HEK293T (cell line): ENCODE measurements at places on chromosomes 2 and 18.

DNA sequence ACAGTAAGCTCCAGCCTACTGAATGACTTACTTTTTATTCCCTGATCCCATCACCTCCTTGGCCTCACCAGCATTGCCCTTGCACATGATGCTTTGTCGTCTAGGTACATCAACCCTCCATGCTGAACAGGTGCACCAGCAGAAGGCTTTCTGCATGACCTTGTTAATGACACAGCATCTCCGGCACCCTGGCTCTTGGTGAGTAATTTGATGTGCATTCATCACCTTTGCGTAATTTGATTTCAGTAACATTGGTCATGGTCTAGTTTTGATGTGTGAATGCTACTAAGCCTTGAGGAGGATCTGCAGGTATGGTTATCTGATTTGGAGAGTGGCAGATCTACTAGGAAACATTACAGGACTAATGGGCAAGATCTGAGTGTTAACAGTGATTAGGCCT, 103.6 kb downstream of the STK39 start:
- DNase-seq, result no peak

GRCh38 chr2:203492965-203493364, 42.1 kb downstream of the RAPH1 start:
- no peak for DNase-seq

GRCh38 chr2:157440404-157441071, 3.4 kb downstream of the CYTIP start:
- DNase-seq, result no peak

GRCh38 chr2:860259-860855, 90.3 kb upstream of the SNTG2 start:
- no peak for DNase-seq

- peak; percentile 50 for DNase-seq
These were observed 35.4 kb upstream of the LRP2 start for GRCh38 chr2:169397697-169398096.

GRCh38 chr18:44098551-44099098, 582.1 kb upstream of the SETBP1 start:
- DNase-seq, result peak; percentile 6

- no peak for DNase-seq
These were observed 98.7 kb downstream of the CLIP4 start for GRCh38 chr2:29213888-29214291.

GRCh38 chr2:230267059-230267458, 41.5 kb downstream of the SP140 start:
- no peak for DNase-seq

GRCh38 chr18:57941841-57942489, 102.1 kb upstream of the NEDD4L start:
- no peak for DNase-seq

GRCh38 chr2:195664528-195664927, 7.5 kb downstream of the SLC39A10 start:
- no peak for DNase-seq

DNA sequence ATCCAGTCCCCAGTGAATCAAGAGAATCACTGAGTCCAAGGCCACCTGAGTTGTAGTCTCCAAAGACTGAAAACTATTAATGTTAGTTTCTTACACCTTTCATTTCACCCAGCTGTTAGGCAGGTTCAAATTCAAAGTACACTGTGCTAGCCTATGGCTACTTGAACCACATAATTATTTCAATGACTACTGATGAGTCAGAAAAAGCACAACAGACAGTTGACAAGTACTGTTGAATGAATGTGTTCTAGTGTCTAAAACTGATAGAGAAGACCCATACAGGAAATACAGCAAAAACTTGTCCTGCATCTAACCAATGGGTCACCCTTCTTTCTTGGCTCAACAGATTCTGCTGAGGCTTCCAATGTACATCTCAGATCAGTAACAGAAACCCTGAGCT, 160.9 kb downstream of the MYO5B start:
- no peak for DNase-seq

DNA sequence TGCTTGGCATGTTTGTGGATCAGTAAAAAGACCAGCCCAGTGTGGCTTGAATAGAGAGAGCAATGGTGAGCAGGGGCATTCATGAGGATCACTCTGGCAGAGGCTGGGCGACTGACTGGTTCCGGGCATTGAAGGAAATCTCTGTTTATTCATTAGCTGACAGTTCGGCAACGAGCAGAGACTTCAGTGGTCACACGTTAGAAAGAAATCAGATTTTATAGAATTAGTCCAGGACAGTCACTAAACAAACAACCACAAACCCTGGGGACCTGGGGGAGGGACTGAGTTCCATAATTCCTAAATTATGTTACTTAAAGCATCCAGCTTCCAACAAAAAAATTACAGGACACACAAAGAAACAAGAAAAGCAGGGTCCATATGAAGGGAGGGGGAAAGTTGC, 72.5 kb downstream of the NOL10 start:
- no peak for DNase-seq

GRCh38 chr2:126790987-126791780, 107.5 kb upstream of the TEX51 start:
- DNase-seq, result no peak

DNA sequence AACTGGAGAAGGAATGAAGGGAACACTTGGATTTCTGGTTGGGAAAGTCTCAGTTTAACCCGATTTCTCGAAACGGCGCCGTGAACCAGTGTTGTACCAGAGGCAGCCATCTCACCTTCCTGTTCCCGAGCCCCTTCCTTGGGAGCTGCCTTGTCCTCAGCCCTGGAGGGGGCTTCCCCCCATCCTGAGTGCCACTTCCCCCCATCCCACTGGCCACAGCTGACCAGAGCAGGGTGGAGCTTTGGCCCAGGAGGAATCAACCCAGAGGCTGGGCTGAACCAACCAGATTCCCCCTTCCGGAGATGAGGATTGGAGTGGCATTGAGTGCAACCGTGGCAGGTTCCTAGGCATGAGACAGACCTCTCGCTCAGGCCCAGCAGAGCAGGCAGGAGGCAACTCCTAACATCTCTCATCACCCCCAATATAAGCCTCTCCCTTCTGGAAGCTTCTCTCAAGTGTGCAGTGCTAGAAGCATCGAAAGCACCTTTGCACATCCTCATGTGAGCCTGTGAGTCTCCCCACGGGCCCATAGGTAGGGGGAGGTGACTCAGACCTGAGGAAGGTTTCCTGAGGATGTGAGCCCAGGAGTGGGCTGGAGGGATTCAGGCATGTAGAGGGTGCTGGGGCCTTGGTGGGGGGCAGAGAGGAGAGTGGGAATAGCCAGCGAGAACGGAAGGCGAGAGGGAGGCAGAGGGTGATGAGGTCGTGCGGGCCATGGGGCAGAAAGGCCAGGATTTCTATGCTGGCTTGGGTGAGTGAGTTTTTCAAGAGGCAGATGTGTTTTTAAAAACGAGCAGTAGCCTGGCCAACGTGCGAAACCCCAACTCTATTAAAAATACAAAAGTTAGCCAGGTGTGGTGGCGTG, 11.9 kb downstream of the NGEF start:
- no peak for DNase-seq

GRCh38 chr2:595831-596592, 81.2 kb downstream of the TMEM18 start:
- no peak for DNase-seq

DNA sequence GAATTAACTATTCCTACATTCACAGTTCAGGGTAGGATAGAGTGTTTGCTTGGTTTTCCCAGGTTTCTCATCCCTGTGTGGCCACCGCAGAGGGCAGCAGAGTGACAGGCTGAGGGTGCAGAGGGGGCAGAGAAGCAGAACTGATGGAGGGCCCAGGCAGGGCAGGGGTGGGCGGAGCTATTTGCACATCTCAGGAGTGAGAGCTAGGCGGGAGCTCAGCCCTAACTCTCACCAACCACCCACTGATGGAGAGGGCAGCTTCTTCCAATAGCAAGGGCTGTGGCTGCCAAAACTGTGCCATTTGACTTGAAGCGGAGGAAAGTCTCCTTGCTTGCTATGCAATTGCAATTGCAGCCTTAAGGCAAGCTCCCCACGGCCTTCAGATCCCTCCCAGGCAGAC, 12.0 kb upstream of the DARS1 start:
- peak; percentile 27 for DNase-seq

DNA sequence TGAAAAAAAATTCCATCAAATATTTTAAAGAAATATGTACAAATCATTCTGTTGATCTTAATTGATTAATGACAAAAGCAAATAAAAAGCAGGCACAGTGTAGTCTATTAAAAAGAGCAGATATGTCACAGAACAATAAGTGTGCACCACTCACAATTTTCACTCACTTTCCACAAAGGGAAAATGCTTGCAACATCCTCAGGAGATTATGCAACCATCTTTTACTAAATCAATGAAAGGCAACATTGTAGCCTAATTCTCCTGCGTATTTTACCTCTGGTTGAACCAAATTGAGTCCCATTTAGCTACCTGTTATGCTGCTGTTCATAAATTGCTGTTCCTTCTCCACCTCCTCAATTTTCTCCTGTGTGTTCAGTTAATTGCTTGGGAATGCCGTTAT, 1346.8 kb upstream of the PIK3C3 start:
- no peak for DNase-seq

DNA sequence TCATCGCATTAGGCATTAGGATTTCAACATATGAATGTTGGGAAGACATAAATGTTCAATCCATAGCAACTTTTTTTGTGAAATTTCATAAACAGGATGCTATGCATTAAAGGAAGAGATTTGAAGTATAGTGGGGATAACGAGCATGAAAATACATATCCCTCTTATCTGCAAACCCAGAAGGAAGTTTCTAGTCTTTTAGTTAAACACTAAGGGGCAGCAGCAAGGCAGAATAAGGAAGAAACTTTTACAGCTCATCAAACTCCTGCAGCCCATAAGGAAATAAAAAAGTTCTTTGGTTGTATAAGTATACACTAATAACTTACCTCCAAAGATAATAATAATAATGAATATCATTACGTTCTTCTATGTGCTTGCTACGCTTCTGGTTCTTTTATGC, 81.5 kb downstream of the CD226 start:
- no peak for DNase-seq

- no peak for DNase-seq
These were observed 3.7 kb upstream of the ZNF638 start for GRCh38 chr2:71327916-71328315.

GRCh38 chr18:49021433-49022129, 70.8 kb upstream of the SMAD7 start:
- DNase-seq, result peak; percentile 49

GRCh38 chr2:220046507-220046906, 419.1 kb downstream of the SLC4A3 start:
- no peak for DNase-seq

GRCh38 chr18:76228716-76229115, 266.3 kb downstream of the ZNF516 start:
- DNase-seq, result no peak

- DNase-seq, result no peak
These were observed 138.7 kb downstream of the SPP2 start for GRCh38 chr2:234189230-234189629.

DNA sequence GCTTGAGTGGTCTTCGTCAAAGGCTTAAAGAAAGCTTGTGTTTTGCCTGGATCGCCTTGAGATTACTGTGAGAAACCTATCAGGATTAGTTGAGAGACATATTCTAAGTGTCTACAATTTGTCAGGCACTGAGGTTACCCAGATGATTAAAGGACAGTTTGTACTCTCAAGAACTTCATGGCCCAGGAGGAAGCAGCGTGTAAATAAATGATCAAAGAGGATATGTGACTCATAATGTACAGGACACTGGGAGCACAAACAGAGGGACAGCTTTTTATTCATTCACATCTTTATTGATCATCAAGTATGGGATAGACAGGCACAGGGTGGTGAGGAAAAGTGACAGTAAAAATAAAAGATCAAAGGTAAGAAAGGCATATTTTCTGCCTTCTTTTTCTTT, 152.6 kb upstream of the FSHR start:
- no peak for DNase-seq

GRCh38 chr2:43882312-43882711, 43.5 kb downstream of the ABCG8 start:
- DNase-seq, result no peak

DNA sequence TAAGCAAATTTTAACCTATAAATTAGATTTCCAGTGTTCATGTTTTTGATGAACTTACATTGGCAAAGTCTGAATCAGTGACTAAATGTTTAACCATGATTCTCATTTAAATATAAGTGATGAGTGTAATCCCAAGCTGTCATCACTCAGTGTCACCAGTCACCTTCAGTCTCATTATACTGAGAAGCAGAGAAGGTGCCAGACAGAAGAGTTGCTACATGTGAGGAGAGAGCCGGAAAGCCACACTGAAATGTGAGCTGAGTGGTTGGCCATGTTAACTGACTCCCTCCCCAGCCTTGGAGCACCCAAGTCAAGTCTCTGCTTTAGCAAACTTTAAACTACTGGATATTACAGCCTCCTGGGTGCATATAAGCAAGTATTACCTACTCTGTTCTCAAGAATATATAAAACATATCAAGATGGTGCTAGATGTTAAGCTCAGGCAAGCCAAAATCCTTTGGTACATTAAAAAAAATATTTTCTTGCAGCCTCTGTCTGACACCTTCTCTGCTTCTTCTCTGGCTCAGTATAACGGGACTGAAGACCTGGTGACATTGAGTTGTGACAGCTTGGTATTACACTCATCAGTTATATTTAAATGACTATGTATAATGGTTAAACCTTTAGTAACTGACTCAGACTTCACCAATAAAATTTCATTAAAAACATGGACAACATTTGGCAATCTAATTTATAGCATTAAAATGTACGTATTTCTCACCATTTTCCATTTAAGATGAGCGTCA, 75.8 kb upstream of the MAP3K20 start:
- no peak for DNase-seq

DNA sequence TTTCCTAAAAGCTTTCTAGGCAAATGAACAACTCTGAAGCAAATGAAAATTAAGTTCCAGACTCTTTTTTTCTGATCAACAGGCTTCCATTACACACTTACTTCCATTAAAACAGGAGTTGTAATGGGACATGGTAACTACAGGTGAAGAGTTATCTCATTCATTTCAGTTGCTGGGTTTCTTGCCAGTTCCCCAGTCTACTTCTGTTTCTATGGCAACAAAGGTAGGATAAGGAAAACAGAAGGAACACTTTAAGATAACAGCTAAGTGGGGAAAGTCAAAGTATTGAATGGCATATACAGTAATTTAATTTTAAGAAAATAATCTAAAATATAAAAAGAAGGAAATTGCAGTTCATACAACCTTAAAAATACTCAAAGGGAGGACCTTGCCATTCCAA, 25.1 kb downstream of the BAZ2B start:
- no peak for DNase-seq

GRCh38 chr2:209600341-209601171, 171.1 kb upstream of the UNC80 start:
- no peak for DNase-seq

- peak; percentile 41 for DNase-seq
These were observed 7.0 kb upstream of the NXPH2 start for GRCh38 chr2:138787053-138787666.

DNA sequence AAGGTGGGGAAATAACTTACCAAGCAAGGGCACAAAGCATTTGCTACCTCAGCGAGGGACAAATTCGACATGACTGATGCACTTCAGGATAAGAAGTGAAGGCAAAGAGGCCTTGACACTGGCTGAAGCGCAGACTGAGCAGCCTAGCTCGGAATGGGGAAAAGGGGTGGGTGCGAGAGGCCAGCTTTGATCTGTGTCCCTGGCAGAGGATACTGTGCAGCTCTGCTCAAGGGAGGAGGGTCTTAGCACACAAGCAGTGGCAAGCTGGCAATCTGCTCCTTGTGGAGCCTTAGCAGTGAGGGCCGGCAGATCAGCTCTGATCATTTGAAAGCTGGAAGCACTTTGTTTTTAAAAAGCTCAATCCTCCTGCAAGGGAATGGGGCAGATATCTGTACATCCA, 222.3 kb downstream of the ZBTB7C start:
- DNase-seq, result no peak
